NCI-H345 (cell line): ENCODE measurements at places on chromosomes 12 and 14.

DNA sequence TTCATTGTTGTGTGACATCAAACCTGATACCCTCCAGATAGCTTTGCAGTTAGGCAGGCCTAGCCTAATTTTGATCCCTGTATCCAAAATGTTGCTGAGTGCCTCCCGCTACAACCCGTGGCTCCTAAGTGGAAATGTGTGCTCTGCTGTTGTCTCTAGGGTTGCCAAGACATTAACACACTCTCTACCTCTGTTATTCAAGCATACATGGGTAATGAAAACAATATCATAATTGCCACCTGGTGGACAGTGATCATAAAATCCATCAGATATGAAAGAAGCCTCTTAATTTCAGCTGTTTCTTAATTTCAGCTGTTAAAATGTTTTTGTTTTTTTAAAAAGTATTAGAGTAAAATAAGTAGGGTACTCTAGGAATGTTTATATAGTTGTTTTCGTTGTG lies 93.5 kb downstream of the PLEKHA5 start:
- DNase-seq = no peak

GRCh38 chr12:93292731-93293566 lies 84.8 kb upstream of the NUDT4 start:
- DNase-seq = no peak

- DNase-seq = no peak
These were observed 37.9 kb upstream of the DLK1 start for GRCh38 chr14:100688598-100689461.

DNA sequence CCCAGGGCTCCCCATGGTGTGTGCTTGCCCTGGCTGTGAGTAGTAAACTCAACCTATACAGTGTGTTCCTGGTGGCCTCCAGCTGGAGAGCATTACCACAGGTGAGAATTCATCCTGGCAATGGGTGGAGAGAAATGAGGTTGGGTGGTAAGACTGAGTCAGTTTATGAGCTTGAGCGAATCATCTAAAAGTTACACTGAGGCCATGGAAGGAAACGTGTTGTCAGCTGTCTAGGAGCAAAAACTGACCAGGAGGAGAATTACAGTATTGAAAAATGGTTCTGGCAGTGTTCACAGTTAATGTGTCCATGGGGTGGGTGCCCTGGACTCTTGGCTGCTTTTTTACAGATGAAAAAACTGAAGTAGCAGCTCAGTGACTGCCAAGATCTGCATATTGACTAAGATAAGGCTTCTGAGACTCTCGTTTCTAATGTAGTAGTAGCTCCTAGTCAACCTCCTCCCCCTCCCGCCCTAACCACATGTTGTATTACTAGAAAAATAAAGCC lies 202.0 kb upstream of the AMIGO2 start:
- no peak for DNase-seq

- DNase-seq = no peak
These were observed 243.7 kb downstream of the C12orf75 start for GRCh38 chr12:105574056-105574715.

GRCh38 chr14:54562334-54562733 lies 4.6 kb upstream of the SAMD4A start:
- peak; percentile 16 for DNase-seq

GRCh38 chr12:24398605-24399004 lies 449.1 kb upstream of the SOX5 start:
- no peak for DNase-seq

GRCh38 chr12:911191-911826 lies 38.2 kb downstream of the RAD52 start:
- DNase-seq = no peak

DNA sequence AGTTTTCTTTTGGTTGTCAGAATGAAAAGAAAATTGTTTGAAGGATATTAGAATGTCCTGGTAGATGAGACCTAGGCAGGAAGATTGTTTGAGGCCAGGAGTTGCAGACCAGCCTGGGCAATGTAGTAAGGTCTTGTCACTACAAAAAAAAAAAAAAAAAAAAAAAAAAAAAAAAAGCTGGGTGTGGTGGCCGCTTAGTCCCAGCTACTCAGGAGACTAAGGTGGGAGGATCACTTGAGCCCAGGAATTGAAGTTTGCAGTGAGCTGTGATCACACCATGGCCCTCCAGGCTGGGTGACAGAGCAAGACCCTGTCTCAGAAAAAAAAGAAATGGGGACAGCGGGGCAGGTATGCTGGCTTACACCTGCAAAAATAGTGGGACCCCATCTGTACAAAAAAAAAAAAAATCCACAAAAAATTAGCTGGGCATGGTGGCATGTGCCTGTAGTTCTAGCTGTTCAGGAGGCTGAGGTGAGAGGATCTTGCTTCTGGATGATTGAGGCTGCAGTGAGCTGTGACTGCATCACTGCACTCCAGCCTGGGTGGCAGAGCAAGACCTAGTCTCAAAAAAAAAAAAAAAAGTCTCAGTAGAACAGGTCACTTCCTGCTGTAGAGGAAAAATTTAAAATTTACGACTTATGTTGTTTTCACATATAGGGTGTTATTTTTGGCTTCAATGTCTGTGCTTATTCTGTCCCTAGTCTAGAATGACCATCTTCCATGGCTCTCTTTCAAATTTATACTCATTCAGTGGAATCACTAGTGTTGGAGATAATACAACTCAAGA lies 70.7 kb downstream of the PPHLN1 start:
- no peak for DNase-seq

DNA sequence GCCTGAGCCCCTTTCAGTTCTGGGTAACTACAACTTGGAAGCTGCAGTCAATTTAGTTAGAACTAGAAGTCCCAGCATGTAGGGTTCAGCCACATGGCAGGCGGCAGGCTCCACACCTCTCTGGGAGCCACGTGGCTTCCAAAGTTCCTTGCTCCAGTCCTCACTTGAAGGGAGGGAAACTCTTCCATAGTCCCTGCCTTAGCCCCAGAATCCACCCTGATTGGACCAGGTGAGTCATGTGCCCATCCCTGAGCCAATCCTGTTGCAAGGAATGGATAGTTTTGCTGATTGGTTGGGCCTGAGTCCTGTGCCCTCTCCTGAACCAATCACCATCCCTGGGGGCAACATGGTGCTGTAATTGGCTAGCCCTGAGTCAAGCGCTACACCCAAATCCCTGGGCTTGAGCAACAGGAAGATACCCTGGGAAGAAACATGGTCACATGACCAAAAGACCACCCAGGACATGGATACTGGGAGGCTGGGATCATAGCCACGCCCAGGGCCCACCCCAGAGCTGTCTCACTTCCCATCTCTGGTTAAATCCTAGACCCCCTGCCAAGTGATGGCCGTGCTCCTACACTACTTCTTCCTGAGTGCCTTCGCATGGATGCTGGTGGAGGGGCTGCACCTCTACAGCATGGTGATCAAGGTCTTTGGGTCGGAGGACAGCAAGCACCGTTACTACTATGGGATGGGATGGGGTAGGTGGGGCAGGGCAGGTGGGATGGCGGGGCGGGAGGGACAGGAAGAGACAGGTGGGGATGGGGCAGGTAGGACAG lies 154.7 kb downstream of the ADGRD1 start:
- DNase-seq = no peak

- no peak for DNase-seq
These were observed 11.4 kb upstream of the KRT74 start for GRCh38 chr12:52585066-52585465.

GRCh38 chr14:97413966-97414717 lies 617.0 kb downstream of the VRK1 start:
- DNase-seq = no peak

- DNase-seq = no peak
These were observed 177.7 kb upstream of the FRMD6 start for GRCh38 chr14:51473808-51474565.

DNA sequence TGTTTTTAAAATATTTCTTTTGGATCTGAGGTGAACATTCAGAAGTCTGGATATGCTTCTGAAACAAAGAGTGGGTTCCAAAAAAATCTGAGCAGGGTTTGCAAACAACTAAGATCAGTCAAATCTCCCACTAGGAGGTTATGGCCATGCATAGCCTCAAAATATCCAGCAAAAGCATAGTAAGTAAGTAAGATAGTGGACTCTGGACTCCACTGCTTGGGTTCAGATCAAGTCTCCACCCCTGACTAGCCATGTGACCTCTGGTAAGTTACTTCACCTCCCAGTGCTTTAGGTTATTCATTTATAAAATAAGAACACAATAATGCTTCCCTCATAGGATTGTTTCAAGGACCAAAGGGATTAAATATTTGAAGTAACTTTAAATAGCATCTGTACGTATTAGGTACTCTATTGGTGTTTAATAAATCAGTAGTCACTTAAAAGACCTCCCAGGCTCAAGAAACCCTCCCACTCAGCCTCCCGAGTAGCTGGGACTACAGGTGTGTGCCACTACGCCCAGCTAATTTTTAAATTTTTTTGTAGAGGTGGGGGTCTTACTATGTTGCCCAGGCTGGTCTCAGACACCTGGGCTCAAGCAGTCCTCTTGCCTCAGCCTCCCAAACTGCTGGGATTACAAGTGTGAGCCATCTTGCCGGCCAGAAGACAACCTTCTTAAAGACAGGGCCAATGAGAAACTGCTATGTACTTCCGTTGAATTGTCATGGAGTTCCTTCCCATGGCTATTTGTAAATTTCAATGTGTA lies 95.7 kb upstream of the SOX5 start:
- no peak for DNase-seq

GRCh38 chr14:44567997-44568396 lies 60.9 kb upstream of the FSCB start:
- DNase-seq = no peak

- no peak for DNase-seq
These were observed 49.0 kb upstream of the STON2 start for GRCh38 chr14:81449114-81449513.

- DNase-seq = peak; percentile 20
These were observed 62.6 kb downstream of the DCAF5 start for GRCh38 chr14:69090187-69090789.

DNA sequence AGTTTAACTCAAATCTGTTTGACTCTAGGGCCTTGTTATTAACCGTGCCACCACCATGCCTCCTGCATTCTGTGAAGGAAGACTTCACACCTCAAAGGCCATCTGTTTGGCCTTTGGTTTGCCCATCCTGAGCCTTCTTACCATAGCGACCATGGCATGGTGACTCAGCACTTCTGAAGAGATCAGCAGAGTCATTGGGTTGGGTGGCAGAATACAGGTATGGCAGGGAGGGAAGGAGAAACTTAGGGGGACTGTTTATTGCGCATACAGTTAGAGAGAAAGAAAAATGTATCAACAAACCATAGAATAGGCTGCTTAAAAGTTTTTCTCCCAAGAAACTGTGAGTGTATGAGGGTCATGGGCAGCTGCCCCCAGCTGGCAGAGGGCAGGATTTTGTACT lies 49.2 kb downstream of the DAD1 start:
- DNase-seq = no peak

- peak; percentile 54 for DNase-seq
These were observed 179.0 kb downstream of the SLC15A4 start for GRCh38 chr12:128644664-128645296.

- DNase-seq = no peak
These were observed 596 bp upstream of the BICD1 start for GRCh38 chr12:32105986-32106516.
